Activated naive CD8-positive, alpha-beta T cell treated with anti-CD3 and anti-CD28 coated beads for 36 hours (primary cell): ENCODE measurements at places on chromosomes 13 and 19.
A peak's percentile ranks its signal among the peaks of the same experiment; 100 is the strongest.

GRCh38 chr19:41641879-41642485 lies 15.1 kb upstream of the CEACAM4 start:
- DNase-seq: peak; percentile 53

- DNase-seq: no peak
These were observed 537.6 kb downstream of the KLF5 start for GRCh38 chr13:73596382-73596781.

GRCh38 chr13:36915106-36915505 lies 4.9 kb downstream of the SMAD9 start:
- DNase-seq: no peak

GRCh38 chr19:6766357-6767080 lies 716 bp downstream of the SH2D3A start:
- no peak for DNase-seq

DNA sequence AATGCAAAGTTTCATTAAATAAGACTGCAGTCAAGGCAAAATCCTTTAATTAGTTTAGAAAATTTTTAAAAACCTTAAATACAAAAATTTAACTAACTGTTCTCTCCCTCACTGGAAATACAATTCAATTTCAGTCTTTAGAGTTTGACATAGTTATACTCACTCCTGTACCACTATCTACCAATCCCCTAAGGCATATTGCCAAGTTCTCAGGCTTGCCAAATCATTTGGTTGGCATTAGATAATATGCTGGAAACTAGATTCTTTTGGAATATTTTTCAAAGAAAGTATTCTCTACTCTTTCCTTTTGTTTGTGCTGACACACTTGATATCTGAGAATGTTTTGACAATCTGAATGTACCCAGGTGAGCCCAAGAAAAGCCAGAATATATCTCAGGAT lies 77.2 kb downstream of the TSC22D1 start:
- no peak for DNase-seq

DNA sequence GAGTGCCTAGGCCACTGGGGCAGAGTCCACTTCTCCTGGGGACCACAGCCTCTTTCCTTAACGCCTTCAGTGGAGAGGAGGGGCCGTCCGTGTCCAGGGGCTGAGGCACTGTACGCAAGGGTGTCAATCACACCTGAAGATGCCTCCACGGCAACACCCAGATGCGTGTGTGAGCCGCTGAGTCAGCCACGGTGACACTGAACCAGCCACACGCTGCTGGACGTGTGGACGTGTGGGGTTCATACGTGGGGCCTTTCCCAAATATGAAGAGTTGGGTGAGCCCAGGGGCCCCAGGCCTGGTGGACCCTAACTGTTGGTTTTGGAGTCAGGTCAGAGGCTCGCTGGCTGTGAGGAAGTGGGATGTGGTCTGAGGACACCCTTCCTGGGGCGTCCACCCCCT lies 51.6 kb downstream of the TMEM255B start:
- DNase-seq: no peak

DNA sequence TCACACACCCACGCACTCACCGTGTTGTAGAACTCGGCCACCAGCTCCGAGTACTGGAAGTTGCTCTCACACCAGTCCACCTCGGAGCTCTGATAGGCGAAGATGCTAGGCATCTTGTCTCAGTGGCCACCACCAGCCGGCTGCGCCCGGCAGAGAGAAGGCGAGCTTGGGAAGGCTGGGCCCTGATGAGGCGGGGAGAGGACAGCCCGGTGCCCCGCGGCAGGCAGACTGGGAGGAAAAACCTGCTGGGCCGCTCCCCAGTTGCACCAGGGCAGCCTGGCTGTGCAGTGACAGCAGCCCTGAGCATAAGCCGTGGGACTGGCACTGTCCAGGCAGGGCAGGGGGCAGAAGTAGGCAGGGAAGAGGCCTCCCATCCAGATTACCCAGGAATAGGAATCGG lies at the start of gene ACER1:
TSS of gene ACER1 (minus strand) at position 174 of the 400 bp plus-strand sequence. CDS start at position 113, 61 bp downstream.
- DNase-seq: no peak

- DNase-seq: no peak
These were observed 10.3 kb downstream of the TMEM272 start for GRCh38 chr13:51834581-51835171.

DNA sequence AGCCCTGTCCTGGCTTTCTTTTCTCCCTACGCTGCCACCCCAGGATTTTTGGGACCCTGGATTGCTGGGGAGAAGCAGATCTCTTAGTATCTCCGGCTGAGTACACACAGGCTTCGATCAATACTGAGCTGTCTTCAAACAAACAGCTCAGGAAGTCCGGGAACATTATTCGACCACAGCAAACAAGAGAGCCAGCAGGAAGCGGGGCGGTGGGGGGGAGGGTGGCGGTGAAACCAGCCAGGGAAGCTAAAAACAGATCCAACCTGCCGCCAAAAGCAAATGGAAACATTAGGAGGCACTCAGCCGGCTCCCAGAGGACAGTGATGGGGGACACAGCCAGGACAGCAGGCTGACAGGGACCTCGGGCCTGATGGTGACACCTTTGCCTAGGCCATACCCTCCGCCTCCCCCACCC lies 12.2 kb upstream of the BCAM start:
- DNase-seq: no peak

- no peak for DNase-seq
These were observed 409.3 kb downstream of the DIAPH3 start for GRCh38 chr13:59754411-59754810.

GRCh38 chr13:30742901-30743300 lies 7.6 kb downstream of the ALOX5AP start:
- no peak for DNase-seq

DNA sequence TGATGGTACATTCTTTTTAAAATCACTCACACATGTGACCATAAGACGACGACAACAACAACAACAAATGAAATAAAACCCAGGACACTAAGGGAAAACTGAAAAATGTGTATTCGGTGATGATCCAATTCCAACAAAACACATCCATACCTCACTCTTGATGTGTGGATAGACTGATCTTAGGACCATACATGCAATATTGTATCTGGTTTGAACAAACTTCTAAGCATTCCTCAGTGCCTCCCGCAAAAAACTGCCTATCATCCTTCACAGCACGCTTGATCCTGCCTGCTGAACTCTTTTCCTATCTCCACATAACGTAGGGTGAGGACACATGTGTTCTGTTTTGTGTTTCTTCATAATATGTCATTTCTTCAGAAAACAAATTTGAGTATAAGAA lies 415.2 kb downstream of the KCTD12 start:
- DNase-seq: no peak

GRCh38 chr13:28100150-28101121 lies at the start of gene FLT3:
Gene FLT3, minus strand, starts transcription at chr13:28100576. Its CDS starts 66 bp downstream, at chr13:28100510.
- peak; percentile 51 for DNase-seq

- DNase-seq: no peak
These were observed 80.8 kb downstream of the SHISA2 start for GRCh38 chr13:25971047-25971446.

GRCh38 chr13:111632906-111633305 lies 312.5 kb downstream of the TEX29 start:
- no peak for DNase-seq

- DNase-seq: no peak
These were observed 57.4 kb downstream of the RUBCNL start for GRCh38 chr13:46329624-46330023.

- DNase-seq: no peak
These were observed 1.8 kb upstream of the CCNE1 start for GRCh38 chr19:29809795-29810503.

GRCh38 chr13:40477623-40478608 lies 188.5 kb downstream of the FOXO1 start:
- no peak for DNase-seq

DNA sequence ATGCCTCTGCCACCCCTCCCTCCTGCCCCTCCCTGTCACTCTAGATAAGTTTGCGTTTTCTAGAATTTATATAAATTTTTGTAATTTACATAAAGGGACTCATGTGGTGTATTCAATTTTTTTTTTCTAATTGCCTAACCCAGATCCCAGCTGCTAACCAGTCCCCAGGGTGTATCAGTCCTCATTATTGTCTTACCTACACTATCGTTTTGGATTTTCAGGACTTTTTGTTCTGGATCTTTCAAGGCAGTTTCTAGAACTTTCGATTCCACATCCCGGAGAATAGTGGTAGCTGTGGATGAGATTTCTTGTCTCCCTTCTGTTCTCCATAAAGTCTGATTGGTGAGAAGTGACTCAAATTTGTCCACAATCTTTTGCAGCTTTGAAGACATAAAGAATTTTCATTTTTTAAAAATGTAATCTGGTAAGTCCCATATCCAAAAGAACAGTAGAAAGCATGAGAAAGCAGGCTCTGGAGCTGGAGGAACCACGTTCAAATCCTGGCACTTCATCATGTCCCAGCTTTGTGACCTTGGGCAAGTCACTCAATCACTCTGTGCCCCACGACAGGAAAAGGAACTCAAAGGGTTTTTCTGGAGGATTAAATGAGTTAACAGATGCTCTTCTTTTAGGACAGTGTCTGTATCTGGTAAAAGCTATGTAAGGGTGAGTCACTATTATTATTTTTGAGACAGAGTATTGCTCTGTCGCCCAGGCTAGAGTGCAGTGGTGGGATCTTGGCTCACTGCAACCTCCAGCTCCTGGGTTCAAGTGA lies 19.7 kb downstream of the ADGRE3 start:
- DNase-seq: no peak

- no peak for DNase-seq
These were observed 74.4 kb downstream of the ARHGAP35 start for GRCh38 chr19:46935066-46935663.

GRCh38 chr19:34189199-34189916 lies 17.1 kb downstream of the LSM14A start:
- DNase-seq: no peak

- no peak for DNase-seq
These were observed 106.8 kb downstream of the DHRS12 start for GRCh38 chr13:51697181-51697580.

DNA sequence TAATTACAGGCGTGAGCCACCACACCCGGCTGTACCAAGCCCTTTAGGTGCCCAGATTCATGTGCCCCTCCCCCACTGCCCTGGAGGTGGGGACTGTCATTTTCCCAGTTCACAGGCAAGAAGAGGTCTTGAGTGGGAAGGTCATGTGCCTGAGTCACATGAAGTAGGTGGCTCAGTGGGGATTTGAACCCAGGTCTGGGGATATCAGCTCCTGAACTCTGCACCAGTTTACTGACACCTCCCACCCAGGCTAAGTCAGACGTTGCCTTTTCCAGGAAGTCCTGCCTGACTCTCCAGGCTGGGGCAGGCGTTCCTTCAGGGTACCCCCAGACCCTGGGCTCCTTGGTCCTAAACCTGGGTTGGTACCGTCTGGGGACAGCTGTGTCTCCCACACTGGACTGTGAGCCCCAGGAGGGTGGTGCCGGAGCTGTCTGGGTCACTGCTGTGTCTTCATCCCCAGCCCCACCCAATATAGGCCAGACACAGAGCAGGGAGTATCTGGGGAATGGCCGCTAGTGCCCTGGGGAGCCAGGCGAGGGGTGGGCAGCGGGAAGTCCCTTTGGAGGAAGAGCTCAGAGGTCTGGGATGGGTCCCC lies 8.6 kb downstream of the VASP start:
- DNase-seq: no peak

- no peak for DNase-seq
These were observed 479.5 kb downstream of the ZNF536 start for GRCh38 chr19:30851646-30852045.
